C1 segment of cervical spinal cord (tissue), 14 donors: ENCODE measurements at places on chromosomes 7 and 10.

GRCh38 chr10:98617906-98618520, 171.3 kb upstream of the HPS1 start:
- no peak for DNase-seq

DNA sequence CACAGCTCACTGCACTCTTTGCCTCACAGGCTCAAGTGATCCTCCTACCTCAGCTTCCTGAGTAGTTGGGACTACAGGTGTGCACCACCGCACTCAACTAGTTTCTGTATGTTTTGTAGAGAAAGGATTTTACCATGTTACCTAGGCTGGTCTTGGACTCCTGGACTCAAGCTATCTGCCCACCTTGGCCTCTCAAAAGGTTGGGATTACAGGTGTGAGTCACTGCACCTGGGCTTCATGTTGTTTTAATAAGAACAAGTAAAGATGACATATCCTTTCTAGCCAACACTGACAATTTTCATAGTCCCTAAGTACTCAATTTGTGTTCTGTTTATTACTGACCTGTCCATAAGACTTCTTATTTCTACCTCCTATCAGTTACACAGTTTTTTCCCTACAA, 16.8 kb downstream of the SEMA3C start:
- DNase-seq: no peak

GRCh38 chr7:837001-837400, 4.7 kb downstream of the SUN1 start:
- no peak for DNase-seq

DNA sequence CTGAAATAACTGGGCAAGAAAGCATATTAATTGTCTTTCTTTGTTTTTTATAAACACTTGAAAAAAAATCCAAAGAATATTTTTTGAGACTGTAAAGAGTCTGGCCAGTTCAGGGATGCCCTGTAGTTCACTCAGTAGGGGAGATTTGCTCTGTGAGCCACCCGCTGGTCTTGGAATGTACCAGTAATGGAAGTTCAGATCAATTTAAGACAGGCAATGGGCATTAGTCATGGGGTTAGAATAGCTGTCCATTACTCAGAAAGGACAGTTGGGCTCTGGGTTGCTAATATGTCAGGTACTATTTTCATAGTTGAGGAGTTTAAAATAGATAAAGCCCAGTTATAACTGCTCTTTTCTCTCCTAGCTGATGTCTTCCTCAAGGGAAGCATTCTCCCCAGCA, 38.7 kb downstream of the A1CF start:
- no peak for DNase-seq

GRCh38 chr10:70359017-70359550, 23.3 kb downstream of the LRRC20 start:
- no peak for DNase-seq

DNA sequence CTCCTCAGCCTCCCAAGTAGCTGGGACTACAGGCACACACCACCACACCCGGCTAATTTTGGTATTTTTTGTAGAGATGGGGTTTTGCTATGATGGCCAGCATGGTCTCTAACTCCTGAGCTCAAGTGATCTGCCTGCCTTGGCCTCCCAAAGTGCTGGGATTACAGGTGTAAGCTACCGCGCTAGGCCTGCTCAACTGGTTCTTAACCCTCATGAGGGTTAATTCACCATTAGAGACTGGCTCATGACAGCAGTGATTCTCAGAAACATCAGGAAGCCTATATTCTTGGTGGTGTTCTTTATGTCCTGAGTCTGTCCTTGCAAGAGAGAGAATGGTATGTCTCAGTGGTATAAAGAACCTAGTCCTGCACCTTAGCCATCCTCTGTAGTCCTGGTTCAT, 10.4 kb upstream of the NT5C2 start:
- DNase-seq: no peak

DNA sequence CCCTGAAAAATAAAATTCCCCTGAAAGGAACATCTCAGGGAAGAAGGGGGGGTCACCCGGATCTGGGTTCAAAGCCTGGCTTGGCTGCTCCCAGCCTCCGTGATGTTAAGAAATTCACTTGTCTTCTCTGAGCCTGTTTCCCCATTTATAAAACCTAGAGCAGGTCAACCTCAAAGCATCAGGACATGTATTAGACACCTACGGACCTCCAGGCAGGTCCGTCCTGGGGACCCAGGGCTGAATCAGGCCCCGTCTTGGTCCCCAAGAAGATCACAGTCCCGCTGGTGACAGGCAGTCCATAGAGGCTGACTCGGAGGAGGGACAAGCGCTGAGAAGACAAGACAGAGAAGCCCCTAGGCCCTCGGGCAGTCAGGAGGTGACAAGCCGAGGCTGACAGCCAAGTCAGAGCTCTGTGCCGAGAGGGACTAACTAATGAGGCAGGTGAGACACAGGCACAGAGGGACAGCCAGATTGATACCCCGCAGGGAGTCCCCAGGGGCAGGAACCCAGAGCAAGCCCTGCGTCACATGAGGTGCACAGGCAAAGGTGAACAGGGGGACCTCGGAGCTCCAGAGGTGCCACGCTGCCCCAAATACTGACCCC, 2.9 kb downstream of the MYL10 start:
- no peak for DNase-seq

GRCh38 chr10:86652361-86653202, 1.8 kb upstream of the OPN4 start:
- no peak for DNase-seq

GRCh38 chr10:99236627-99237309, 1.1 kb upstream of the HPSE2 start:
- DNase-seq: no peak

DNA sequence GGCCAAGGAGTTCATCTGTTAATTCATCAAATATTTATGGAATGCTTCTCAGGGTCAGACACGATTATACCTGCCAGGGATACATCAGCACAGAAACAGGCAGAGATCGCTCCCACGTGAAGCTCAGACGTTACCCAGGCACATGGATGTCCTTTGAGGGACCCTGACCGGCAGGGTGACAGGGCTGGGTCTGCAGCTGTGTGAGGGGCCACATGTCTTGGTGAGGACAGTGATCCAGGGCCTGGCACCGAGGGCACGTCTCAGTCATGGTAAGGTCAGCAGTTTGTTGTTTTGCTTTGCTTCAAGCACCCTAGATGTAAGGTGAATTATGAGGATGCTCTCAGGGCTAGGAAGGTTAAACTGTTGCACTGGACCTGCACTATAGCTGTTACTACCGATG, 227.9 kb downstream of the WDR37 start:
- DNase-seq: no peak

DNA sequence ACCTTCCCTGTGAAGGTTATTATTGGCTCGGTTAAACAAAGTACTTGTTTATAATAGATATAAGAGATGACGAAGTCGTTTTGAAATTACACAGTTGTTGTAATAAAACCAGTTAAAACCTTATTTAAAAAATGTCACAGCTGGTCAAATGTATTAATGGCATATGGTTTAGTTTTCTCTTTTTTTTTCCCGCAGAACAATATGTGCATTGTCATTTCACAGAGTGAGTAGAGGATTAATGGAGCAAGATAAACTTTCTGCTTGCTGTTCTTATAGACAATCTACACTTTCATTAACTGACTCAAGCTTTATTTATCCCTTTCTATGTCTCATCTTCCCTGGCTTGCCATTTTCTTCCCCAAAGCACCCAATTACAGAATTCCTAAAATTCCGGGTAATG, 404.3 kb upstream of the NPVF start:
- no peak for DNase-seq

DNA sequence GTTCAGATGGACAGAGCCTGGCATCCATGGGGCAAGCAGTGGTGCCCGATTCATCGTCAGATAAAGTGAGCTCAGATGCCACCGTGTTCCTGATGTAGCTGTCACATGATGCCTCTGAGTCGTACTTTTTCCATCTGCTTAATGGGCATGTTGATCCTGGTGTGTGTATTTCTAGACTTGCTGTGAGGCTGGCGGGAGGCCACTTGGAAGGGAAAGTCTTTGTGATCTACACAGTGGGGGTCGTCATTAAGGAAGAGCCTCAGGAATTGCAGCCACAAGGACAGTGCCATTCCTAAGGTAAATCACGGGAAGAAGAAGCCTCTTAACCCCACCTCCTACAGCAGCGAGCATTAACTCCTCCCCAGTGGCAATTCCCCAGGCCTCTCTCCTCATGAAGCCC, 63.0 kb downstream of the RGS10 start:
- DNase-seq: no peak

- no peak for DNase-seq
Measured at GRCh38 chr7:132739271-132739955, 163.1 kb upstream of the PLXNA4 start.

GRCh38 chr7:1513657-1514095, 9.5 kb upstream of the INTS1 start:
- no peak for DNase-seq

GRCh38 chr10:133308421-133309099, at the start of the genes TUBGCP2 and ZNF511:
TSS of gene TUBGCP2 (minus strand) at chr10:133308872. CDS start at chr10:133302941, 5,931 bp downstream.
TSS of gene ZNF511 (plus strand) at chr10:133308914. CDS start at chr10:133308944, 30 bp downstream.
- peak; percentile 95 for DNase-seq

DNA sequence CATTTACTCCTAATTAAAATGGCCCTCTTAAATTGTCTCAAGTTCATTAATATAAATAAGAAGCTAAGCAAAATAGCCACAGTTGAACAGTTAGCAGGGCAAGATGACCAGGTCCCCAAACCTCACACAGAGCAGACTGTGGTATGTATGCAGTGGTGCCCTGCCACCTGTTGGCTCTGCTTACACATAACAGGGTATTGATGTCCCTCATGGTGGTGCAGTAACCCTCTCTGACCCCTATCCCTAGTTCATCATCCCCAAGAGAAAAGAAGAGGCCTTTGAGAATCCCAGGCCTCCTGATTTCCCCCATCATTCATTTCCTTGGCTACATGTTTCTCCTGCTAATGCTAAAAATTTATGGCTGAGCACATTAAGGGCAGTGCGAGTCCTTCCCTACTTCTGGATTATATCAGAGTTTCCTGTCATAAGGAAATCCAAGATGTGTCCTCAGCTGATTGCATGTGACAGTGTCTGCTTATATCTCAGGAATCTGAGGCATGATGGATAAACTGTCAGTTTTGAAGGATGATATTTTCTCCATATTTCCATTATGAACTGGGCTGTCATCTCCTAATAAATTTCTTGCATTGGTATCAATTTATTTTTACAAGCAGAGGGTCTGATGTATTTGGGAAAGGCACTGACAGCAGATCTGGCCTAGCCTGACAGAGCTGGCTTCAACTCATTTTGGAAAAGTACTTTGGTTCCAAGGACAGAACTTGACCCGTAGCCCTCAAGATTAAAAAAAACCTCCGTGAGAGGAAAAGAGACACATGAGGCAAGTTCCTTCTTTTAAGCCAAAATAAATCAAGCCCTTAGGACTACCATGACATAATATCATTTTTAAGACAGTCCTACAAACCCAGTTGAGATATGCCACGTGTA, 880.6 kb downstream of the LRMDA start:
- DNase-seq: no peak

- no peak for DNase-seq
Measured at GRCh38 chr7:27165089-27165995, at the start of gene HOXA9. TSS of gene HOXA9 (minus strand) at chr7:27165537. CDS start at chr7:27165457, 80 bp downstream.

DNA sequence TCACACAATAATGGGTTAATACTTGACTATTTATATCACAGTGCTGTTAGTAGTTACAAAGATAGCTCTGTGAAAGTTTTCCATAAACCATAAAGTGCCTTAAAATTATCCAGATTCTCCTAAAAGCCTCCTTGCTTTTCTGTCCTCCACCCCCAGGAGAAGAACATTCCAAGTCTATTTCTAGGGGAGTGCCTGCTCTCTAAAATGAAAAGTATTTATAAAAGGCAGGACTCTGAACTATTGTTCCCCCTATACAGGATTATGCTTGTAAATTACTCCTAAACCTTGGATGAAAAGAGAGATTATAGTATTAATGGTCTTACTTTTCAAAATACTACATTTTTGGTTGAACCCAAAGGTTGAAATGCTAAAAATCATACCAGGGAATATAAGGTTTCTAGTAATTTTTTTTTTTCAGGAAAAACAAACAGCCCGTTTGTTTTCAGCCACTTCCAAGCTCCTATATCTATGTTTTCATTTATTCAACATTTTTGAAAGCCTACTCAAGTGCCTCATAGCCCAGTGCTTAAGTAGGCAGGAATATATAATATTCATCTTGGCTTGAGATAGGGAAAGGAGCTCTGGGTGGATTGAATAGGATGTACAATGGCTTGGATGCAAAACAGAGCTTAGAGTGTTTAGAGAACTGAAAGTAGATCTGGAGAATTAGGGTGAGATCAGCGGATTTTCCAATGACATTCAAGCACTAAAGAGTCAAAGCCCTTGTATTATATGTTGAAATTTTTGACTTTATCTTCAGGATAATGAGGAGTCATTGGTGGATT, 320.7 kb downstream of the GPR37 start:
- no peak for DNase-seq

DNA sequence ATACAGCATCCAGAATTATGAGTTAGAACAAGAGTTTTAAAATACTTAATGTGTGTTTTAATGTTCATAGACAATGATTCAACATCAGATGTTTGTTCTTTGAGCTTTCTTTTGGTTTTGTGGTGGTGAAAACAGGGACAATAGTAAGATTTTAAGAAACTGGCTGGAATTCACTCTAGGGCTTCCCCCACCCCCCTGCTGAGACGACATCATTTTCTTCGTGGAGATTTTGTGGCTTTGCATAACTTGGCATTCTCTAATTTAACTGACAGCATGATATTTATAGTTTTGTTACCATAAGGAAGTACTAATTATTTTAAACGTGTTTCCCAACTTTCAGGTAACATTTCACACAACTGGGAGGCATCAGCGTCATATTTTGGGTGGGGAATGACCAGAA, 184.1 kb downstream of the BICC1 start:
- no peak for DNase-seq

DNA sequence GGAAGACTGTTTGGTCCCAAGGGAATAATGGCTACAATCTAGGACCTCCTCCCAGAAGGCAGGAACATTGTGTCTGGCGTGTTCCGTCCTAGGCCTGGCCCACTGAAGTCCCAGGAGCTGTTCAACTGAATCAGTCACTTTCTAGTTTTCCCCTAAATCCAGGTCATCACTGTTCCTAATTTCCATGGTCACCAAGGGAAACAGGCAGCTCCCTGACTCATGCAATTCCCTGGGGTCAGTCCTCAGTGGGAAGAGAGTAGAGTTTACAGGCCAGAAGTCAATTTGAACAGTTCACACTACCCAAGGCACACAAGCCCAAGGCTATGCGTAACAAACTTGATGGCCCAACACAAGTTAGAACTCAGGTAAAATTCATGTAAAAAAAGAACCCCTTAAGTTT, 44.0 kb downstream of the CREB3L2 start:
- no peak for DNase-seq

- no peak for DNase-seq
Measured at GRCh38 chr7:13860734-13861133, 128.7 kb downstream of the ETV1 start.

- no peak for DNase-seq
Measured at GRCh38 chr7:36898186-36898585, 173.9 kb upstream of the AOAH start.
